ENCODE measurements at places on chromosomes 1 and 21. TPM values are rescaled to one million over a fixed set of nuclear protein-coding genes. Genes with fewer than 3 reads are reported as not detected.

CDC20 gene
- 14.3 TPM for polyA plus RNA-seq

DNAJC8 gene
- 76.7 TPM for polyA plus RNA-seq

NKAIN1 gene
- polyA plus RNA-seq, result 1.3 TPM

HES3 gene
- polyA plus RNA-seq, result not detected

GAS5 gene
- polyA plus RNA-seq, result 658 TPM

AKT3 gene
- polyA plus RNA-seq, result 17.5 TPM

Data from forelimb muscle (tissue), 1 donor.